ENCODE measurements at places on chromosomes 6 and 20.
A peak's percentile ranks its signal among the peaks of the same experiment; 100 is the strongest.

GRCh38 chr6:160510199-160510598 is 153.9 kb downstream of the LPA start:
- no peak for DNase-seq

- no peak for DNase-seq
These were observed 8.5 kb upstream of the TBXT start for GRCh38 chr6:166176106-166176505.

- no peak for DNase-seq
These were observed 73.0 kb upstream of the KCNG1 start for GRCh38 chr20:51095633-51096521.

DNA sequence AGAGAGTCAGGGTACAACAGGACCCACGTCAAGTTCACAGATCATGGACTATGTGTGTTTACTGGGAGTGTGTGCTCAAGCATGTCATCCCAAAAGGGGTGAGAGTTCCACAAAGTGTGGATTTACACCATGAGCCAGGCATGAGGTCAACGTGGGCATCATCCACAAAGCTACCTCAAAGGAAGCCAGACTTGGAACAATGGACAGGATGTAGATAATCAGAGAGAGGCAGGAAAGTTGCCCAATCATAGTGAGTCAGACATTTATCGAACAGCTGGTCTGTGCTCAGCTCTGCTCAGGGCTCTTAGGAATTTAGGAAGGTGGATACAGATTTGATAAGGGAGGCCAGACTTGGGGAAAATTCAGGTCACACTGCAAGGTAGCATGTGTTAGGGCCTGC is 317.2 kb upstream of the CDYL start:
- DNase-seq, result peak; percentile 25

DNA sequence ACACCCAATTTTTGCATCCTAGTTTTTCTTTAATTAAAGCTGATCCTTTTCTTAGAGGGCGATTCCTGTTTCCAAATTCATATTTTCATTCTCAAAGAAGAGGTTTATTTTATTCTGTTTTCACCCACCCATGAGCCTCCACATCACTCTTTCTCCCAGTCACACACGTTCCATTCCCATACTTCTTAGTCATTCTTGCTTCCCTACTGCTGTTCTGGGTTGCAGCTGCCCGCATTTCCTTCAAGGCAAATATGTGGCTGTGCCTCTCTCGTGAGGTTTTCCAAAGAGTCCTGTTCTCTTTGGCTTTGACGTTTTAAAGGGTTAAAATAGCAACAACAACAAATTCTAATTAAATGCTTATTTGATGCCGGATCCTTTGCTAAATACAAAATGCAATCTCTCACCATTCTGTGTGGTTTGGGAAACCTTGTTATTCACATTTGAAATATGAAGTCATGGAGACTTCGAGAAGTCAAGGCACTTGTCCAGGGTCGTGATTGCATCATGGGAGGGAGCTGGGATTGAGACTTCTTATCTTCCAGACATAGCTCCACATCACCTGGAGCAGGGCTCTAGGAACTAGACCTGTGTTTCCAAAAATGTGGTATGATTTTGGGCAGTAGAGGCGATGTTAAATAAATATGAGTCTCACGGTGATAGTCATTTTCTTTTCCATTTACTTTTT is 126.6 kb downstream of the DOK5 start:
- DNase-seq, result no peak

DNA sequence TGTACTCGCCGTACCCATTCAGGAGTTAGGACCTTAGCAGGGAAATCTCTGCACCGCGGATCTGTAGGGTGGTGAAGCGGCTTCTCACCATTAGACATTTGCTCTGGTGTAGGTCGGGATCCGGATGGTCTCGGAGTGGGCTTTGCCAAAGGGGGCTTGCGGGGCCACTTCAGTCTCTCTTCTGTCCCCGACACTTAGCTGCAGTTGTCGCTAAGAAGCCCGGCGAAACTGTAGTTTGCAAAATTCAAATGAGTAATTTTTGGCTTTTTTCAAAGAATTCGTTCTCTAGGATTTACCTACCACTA is 433 bp downstream of the QRSL1 start:
- no peak for DNase-seq

DNA sequence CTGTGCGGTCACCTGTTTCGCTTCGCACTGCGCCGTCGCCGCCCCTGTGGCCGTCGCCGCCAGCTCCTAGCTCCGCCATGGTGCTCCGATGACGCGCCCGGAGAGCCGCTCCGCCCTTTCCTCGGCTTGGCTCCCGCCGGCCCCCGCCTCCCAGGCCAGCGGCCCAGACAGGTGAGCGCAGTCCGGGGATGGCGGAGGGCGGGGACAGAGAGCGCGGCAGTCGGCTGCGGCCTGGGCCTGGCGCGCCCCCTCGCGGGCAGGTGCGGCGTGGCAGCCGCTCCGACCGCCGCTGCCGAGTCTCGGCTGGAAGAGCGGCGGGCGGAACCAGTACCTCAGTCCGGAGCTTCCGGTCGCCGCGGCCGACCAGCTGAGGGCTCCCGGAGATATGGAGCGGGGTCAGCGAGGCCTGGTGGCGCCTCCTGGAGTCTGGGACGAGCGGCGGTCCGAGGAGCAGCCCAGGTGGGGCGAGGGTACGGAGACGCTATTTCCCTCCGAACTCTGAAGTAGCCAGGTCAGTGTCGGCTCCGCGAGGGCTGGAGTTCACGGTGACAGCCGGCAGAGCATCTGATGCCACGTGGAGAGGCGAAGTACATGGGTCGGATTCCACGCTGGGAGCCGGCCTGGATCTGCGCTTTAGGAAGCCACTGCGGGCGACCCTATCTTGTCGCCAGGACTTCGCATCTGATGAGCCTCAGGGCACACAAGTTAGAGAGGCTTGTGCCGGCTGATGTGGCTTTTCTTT is at the start of gene MAP7:
Gene MAP7, minus strand, starts transcription at position 93 of the 742 bp plus-strand sequence. Its CDS starts 14 bp downstream, at position 79.
- DNase-seq, result peak; percentile 12

- no peak for DNase-seq
These were observed 8.2 kb downstream of the CDC25B start for GRCh38 chr20:3804254-3804751.

- no peak for DNase-seq
These were observed 108.9 kb upstream of the EMILIN3 start for GRCh38 chr20:41475503-41475902.

DNA sequence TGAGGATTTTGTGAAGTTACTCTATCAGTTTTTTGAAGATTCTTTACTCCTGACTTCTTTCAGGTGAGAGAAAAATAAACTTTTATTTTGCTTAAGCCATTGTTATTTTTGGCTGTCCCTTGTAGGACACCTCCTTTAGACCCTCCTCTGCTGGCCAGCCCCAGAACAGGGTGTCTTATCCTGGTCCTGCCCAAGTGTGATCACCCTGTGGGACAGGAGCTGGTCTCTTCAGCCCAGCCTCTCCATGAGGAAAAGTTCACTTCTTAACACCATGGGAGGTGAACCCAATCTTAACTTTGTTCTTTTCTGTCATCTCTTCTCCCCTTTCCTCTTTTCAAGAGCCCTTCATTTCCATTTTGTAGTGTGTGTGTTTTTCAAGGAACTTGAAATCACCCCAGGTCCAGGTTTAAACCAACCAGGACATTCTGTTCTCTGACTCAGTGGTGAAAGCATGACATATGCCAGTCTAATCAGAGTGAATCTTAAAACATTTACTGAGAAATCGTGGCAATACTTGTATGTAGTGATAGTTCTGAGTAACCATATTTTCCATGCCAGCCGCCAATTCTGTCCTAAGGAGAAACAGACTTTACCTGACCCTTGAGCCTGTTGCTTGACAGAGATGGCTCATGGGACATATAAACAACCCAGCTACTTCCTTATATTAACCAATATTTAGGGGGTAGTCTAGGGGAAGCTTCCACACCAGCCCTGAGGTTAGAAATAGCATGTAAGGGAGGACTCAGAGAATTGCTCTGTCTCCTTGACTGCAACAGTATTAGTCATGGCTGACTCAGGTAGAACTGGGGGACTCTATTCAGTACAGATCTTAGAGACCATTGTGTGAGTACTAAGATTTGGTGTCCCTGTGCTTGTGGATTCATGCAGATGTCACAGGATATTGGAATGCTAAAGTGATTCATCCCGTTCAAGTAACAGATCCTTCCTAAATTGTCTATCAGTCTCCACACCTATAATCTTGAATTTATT is 48.8 kb downstream of the FLRT3 start:
- peak; percentile 61 for DNase-seq

DNA sequence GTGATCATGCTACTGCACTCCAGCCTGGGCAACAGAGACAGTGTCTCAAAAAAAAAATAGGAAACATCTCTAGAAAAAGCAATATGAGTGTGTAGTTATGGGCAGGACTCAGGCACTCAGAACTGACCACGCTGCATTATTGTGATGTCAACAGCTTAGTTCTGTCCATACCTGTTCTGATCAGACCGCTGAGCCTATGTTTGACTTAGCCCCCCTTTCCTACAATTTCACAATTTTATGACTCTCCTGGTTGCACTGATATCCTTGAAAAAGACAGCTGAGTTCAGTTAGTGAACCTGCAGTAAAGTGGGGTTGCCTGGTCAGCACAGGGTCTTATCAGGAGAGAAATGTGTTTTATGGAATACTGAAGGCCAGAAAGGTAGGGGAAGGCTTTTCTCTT is 37.8 kb upstream of the PRDM1 start:
- DNase-seq, result no peak

DNA sequence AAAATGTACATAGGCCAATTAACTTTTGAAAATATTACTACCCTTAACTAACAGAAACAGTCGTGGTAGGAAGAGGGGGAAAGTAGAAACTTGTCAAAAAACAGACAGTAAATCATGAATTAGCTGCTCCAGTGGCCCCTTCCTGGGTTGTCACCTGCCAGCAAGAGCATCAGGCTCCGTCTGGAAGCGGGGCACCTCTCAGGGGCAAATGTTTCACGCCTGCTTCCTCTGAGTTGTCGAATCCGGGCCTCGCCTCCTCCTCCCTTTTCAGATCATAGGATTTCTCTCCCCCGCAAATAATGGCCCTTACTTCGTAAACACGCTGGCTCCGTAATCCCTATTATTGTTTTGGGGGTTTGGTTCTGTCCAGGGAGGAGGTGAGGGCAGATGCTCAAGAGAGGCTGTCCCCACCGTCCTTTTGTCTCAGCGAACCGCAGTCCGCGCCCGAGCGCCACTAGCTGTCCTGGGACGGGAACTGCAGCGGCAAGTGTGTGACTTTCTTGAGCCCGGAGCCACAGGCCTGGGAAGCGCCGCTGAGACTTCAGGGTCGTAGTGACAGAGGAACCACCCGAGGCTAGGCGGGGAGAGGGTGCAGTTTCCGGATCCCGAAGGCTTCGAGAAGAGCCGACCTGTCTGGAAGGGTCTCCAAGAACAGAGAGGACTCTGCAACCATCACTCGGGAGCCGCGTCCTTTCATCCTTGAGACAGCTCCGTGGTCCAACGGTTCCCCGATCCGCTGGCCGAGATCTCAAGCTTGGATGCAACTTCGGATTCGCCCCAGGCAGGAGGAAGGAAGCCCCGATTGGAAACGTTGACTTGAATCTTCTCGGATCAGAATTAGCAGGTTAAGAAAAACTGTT is 214.5 kb upstream of the ZNF184 start:
- peak; percentile 75 for DNase-seq

DNA sequence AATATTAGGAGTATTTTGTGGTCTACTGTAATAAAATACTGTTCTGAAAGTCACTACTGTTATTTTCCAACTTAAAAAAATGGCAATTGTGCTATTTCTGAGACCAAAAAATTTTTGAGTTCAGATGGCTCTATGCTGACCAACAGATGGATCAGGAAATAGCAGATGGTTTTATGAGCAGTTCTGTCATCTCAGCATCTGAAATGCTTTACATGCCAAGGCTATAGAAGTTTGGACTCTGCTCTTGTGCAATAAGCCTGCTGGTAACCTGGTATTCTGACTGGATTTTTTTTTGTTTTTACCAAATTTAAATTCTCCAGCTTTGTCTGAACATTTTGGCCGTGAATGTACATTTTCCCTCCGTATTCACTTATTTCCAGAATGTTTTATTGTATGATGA is 1127.5 kb downstream of the GRIK2 start:
- no peak for DNase-seq

DNA sequence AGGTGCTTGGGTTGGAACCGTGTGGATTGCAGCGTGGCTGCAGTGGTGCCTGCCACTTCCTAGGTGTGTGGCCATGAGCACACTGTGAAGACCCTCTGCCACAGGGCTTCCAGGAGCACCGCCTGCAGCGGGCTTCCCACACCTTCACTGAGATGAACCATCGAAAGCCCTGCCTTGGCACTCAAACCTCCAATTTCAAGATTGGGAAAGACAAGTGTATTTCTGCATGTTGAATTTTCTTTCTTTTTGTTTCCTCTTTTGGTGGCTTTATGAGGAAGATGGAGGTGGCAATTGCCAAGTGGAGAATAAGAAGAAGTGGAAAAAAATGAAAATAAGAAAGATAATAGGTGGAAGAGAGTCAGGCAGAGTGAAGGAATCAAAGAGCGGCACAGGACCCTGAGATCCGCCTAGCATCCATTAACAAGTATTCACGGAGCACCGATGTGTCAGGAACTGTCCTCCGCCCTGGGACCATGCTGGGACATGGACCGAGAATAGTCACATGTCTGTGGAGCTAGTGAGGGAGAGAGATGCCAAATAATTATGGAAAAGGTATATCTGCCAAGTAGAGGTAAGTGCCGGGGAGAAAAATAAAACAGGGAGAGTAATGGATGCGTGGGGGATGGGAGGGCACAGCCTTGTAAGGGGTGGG is 159.9 kb downstream of the BCAS1 start:
- DNase-seq, result no peak
